Bladder microvascular endothelial cell (primary cell): ENCODE measurements at places on chromosomes 1 and 21. TPM values are rescaled to one million over a fixed set of nuclear protein-coding genes. Genes with fewer than 3 reads are reported as not detected.

Gene RAB7B
- total RNA-seq, result not detected in 2 replicates

Gene FAM131C
- under 0.01 TPM in 1 of 2 replicates, not detected in the other for total RNA-seq

Gene TNFRSF1B
- total RNA-seq, result 23.9 and 48.1 TPM in 2 replicates

Gene CCDC18
- 7.2 and 8.7 TPM in 2 replicates for total RNA-seq

Gene BTBD19
- 2.1 and 11.4 TPM in 2 replicates for total RNA-seq

Gene AQP10
- not detected in 2 replicates for total RNA-seq

Gene CORT
- 1.5 TPM in 1 of 2 replicates, not detected in the other for total RNA-seq

Gene EPHA10
- total RNA-seq, result under 0.01 TPM in 1 of 2 replicates, not detected in the other

Gene SPRR5
- not detected in 2 replicates for total RNA-seq
